ENCODE measurements at places on chromosomes 12 and 14.

GRCh38 chr12:94961911-94962310 is 41.6 kb downstream of the NDUFA12 start:
- no peak for DNase-seq

- DNase-seq = no peak
Observed at GRCh38 chr12:89181271-89181920, 170.9 kb downstream of the DUSP6 start.

DNA sequence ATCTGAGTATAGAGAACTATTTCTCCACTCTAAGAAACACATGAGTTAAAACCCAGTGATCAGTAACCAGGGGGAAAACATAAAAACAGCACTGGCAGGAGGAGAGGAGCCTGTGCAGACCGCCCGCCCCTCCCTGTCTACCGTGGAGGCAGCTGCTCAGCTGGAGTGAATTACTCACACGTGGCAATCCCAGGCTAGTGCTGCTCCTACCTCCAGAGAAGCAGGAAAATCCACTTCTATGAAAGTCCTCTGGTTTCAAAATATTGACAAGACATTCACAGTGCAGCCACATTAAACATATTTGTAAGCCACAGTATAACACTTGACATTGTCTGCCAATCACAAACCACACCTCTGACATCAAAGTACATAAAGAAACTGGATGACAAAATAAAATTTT is 16.7 kb downstream of the TMEM132D start:
- no peak for DNase-seq

DNA sequence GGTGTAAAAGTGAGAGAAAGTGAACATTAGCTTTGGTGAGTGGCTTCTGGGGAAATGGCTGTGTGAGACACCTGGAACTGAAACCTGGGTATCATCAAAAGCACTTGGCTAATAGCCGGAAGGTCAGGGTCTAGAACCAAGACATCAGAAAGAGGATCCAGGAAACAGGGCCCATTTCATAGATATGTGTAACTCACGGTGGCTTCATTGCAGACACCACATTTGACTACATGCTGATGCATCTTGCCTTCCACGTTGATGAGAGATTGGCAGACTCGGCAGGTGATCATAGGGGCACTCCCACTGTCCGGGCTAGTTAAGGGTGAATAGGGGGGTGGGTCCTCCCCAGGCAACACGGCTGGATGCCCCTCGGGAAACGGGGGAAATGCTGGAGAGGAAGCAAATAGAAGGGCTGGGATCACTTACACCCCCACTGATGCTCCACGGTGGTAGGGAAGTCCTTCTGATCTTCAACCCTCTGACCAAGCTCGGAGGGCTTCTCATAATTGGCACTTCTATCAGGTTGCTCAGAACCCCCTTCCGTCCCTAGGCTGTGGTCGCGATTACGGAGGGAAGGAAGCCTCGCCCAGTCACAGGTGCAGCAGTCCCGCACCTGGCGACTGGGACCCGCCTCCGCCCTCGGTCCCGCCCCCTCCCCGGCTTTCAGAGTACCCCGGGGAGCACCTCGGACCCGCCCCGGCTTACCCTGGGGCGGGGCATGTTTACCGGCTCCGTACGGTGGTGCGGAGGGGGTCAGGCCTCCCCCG is 593 bp downstream of the PIP4P1 start:
- DNase-seq = peak; percentile 88

- no peak for DNase-seq
Observed at GRCh38 chr12:25377469-25378177, 126.9 kb upstream of the KRAS start.

GRCh38 chr12:11584221-11584855 is 65.1 kb upstream of the ETV6 start:
- no peak for DNase-seq

GRCh38 chr14:94465042-94465441 is 11.0 kb downstream of the SERPINA9 start:
- DNase-seq = no peak

DNA sequence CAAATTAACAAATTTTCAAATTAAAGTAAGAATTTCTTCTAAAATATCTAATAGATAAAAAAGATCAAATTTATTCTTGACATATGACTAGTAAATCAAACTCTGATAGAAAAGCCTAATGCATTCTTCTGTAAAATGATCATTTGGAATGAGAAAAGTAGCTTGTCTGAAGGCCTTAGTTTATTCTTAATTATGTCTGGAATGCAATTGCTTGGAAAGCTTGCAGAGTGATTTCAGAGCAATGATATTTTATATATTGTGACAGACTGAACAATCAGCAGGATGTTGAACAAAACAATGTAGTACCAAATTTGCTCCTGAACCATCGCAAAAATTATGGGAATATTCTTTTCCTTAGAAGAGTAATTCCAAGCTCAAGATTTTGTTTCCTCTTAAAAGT is 789.6 kb upstream of the NOVA1 start:
- DNase-seq = no peak

DNA sequence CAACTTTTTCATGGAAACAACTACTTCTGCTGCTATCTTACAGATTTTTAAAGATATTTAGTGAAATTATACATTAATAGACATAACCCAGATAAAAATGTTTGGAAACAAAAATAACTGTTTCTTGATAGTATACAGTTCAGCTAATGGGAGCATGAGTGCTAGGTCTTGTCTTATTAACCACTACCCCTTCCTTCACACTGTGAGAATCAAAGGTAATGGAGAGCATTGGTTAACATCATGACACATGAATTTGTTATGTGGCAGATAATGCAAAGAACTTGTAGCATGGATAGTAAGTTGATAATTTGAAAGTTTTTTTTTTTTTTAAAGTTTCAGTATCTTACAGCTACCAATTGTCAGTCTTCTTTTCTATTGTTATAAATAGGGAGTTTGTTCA is 44.2 kb downstream of the CCDC91 start:
- DNase-seq = no peak

GRCh38 chr12:1920971-1921370 is 2.5 kb upstream of the CACNA2D4 start:
- no peak for DNase-seq

- DNase-seq = no peak
Observed at GRCh38 chr12:55862286-55862685, 19.6 kb upstream of the MMP19 start.

GRCh38 chr14:38078393-38078792 is 129.3 kb upstream of the SSTR1 start:
- DNase-seq = no peak

DNA sequence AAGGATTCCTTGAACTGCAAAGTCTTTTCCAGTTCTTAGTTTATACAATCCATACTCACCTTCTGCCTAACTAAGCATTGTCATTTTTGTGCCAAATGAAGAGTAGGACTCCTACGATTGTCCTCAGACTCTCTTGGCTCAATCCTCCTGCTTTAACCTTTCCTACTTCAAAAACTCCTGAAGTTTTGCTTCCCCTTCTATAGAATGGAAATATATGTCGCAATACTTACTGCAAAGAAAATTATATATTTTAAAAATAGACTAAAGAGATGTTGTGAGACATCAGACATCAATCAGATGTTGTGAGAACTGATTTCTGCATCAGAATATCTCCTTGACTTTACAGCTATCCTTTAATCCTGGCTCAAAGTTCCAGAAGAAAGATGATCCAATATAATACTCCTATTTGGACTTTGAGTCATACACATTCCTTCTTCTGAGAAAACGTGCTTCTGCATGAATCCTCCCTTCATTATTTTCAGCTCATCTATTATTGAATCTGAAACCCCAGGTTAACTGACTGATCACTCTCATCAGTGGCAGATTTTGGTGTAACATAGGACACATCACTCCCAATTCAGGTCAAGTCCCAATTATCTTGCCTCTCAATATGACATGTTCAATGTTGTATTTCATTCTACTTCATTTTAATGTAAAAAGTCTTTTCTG is 48.8 kb downstream of the A2M start:
- DNase-seq = no peak
